HS-5 (cell line): ENCODE measurements at places on chromosomes 11 and 22.

- DNase-seq = no peak
These were observed at the start of gene PTGDR2 for GRCh38 chr11:60855726-60856633. TSS of gene PTGDR2 (minus strand) at chr11:60855950. CDS start at chr11:60853722, 2,228 bp downstream.

DNA sequence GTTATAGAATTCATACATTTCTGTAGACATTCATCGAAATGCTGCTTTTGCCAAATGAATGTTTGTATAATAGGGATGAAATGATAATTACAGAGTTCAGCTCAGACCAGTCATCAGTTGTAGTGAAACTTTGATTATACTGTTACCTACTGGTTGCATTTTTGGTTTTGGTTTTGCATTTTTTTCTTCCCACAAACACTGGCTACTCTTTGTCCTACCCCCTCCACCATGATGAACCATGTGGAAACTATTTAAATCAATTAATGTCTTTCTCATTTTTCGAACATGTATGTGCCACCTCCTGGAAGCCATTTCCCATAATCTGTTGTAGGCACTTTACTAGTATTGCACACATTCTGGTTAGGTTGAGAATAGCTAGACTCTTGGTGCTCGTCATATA is 75.3 kb upstream of the MTNR1B start:
- no peak for DNase-seq

DNA sequence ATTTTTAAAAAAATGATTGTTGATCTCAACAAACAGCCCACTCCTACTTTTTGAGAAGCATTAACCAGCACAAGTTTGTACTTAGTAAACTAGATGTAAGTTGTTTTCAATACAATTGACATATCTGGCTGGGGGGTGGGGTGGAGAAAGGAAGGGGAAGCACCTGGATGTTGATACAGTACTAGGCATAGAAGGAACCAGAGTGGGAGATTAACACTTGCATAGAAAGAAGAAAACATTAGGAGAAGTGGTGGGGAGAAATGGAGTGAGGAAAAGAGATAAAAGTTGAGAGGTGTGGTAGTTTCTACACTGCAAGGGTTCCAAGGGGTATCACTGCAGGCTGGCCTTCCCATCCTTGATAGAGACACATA is 10.6 kb upstream of the GAB2 start:
- DNase-seq = no peak

- DNase-seq = no peak
These were observed 104.5 kb upstream of the B3GAT1 start for GRCh38 chr11:134516529-134516928.

GRCh38 chr11:44427432-44427831 is 117.5 kb upstream of the ALX4 start:
- no peak for DNase-seq

DNA sequence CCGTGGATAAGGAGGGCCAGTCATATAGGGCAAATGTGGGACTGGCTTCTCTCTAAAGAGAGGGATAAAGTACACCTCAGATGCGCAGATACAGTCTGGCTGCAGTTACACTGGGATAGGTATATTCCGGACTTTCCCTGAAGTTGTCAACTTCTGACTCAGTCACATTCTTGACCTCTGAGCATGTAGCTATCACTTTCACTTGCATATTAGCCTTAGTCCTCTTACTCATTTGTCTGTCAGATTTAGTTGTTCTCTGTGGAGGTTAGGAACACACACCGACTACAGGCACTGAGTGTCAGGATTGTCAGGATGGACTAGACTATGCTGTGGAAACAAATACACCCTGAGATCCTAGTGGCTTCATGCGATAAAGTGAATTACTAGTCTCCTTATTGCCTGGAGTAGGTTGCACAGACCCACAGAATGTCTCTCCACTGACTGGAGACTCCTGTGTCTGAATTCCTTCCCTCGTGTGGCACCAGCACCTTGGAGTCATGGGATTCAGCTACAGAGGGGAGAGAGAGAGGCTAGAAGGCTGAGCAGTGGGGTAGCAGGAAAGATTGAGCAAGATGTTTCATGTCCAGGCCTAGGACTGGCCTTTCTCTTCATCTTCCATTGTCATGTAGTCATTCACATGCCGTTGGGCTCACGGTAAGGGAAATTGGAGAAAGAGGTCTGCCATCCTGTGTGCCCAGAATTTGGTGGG is 654.3 kb downstream of the NTM start:
- peak; percentile 74 for DNase-seq

DNA sequence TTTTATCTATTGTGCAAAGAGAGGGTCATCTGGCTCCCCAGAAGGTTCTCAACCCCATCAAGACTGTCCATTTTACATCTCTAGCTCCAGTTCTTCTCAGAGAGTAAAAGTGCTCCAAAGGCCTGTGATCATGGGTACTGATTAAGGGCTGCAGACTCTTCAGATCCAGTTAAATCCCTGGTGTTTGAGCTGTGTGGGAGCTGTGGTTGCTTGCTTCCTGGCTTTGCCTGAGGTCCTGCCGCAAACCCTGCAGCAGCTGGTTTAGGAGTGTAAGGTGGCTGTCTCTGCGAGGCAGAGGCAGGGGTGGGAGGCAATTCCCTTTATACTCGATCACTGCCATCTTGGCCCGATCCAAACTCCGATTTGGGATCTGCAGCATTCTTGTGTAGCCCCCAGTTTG is 1.2 kb downstream of the MRPL17 start:
- no peak for DNase-seq

DNA sequence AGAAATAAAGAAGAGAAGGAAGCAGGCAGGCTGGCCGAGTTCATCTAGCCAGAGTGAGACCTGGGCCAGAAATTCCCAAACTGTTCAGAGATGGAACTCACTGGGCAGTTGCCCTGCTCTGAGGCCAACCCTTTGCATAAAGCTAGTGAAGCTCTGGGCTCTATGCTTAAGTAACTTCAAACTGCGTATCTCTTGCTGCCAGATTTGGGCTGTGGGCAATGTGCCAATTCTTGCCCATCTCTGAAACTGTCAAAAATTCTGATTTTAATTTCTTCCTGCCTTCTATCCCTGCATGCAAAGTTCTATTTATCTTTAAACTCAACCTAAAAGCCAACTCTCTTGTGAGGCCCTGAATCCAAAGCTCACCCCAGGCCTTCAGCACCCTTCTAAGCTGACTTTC is 36.2 kb upstream of the HEPHL1 start:
- DNase-seq = no peak
